ENCODE measurements at places on chromosomes 16 and 17. TPM values are rescaled to one million over a fixed set of nuclear protein-coding genes. Genes with fewer than 3 reads are reported as not detected.

Gene TM4SF5
- not detected for total RNA-seq

Gene CACNA1H
- under 0.01 TPM for total RNA-seq

Gene P4HB
- 277 TPM for total RNA-seq

Gene DCAF7
- 81.9 TPM for total RNA-seq

Gene IGFALS
- total RNA-seq, result 0.81 TPM

- no peak for DNase-seq
Measured at GRCh38 chr17:67490471-67490870, 113.4 kb downstream of the PITPNC1 start.

- DNase-seq, result no peak
Measured at GRCh38 chr16:22217890-22218730, 12.0 kb downstream of the EEF2K start.

GRCh38 chr17:16072031-16072430 lies 72.4 kb downstream of the TTC19 start:
- no peak for DNase-seq

- DNase-seq, result peak; percentile 73
Measured at GRCh38 chr17:8001976-8002720, at the start of gene GUCY2D. GUCY2D (plus strand) TSS chr17:8002615; CDS start chr17:8003048, 433 bp downstream.

GRCh38 chr17:11608396-11608795 lies 10.1 kb downstream of the DNAH9 start:
- no peak for DNase-seq

GRCh38 chr16:14325502-14326401 lies 254.6 kb downstream of the MRTFB start:
- DNase-seq, result no peak

All from hematopoietic multipotent progenitor cell (in vitro differentiated cells).